ENCODE measurements at places on chromosomes 2 and 18.
A peak's percentile ranks its signal among the peaks of the same experiment; 100 is the strongest.

DNA sequence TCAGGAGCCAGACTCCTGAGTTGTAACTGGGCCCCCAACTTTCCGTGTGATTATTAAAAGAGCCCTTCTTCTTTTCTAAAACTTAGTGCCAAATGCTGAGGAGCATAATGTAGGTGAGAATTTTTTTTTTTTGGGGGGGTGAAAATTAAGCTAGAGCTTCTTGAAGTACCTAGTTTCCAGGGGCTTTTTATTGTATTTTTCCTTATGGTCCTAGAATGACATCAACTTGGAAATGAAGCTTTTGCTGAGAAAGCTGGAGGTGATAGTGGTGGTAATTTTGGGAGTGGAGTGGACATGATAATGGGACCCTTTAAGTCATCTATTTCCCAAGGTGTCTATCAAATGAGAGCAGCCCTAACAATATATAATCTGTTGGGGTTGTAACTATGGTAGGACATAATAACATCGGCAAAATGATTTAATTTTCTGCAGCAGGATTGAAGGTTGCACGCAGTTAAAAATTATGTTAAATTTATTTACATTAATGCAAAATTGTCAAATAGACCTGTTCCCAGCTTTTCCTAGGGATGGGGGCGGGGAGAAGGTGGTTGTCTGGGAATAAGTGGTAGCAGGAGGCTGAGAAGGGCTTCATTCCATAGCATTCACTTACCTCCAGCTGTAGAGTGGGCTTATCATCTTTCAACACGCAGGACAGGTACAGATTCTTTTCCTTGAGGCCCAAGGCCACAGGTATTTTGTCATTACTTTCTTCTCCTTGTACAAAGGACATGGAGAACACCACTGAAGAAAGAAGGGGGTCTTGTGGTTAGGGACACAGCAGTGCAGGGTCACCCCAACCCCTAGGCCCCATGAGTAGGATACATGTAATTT lies 5.7 kb downstream of the IL1B start:
- DNase-seq, result no peak

- DNase-seq, result no peak
These were observed 49.7 kb upstream of the AP1S3 start for GRCh38 chr2:223887127-223887526.

DNA sequence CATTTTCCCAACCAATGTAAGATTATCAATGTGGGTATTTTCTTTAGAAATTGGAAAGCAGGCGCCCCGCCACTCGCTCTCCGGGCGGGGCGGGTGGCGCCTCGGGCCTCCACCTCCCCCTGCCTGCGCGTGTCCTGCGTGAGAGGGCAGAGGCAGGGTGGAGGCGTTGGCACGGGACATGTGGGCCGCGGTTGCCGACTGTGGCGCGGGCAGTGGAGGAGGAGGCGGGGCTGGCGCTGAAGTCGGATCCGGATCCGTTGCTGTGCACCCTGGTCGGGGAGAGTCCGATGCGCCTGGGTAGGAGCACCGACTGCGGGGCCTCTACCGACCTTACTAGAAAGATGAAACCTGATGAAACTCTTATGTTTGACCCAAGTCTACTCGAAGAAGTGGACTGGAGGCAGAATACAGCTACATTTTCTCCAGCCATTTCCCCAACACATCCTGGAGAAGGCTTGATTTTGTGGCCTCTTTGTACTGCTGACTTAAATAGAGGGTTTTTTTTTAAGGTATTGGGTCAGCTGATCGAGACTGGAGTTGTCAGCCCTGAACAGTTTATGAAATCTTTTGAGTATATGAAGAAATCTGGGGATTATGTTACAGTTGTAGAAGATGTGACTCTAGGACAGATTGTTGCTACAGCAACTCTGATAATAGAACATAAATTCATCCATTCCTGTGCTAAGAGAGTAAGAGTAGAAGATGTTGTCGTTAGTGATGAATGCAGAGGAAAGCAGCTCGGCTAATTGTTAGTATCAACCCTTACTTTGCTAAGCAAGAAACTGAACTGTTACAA lies 37.9 kb downstream of the PMS1 start:
- no peak for DNase-seq

DNA sequence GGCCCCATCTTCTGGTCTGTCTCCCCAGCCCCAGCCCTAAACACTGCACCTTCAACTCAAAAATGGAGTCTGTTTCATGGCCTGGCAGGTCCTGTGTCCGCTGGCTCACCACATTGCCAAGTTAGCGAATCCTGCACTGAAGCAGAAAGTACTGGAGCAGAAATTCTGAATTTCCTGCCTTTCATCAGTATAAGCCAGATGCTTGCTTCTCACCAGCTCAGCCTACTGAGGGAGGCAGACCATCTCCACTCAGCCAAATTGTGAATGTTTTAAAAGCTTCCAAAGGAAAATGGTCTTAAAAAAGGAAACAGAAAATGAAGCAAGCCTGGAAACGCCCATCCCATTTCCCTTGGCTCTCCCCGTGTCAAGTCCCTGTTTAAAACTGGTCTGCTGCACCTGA lies 157.8 kb downstream of the C1D start:
- DNase-seq, result no peak

DNA sequence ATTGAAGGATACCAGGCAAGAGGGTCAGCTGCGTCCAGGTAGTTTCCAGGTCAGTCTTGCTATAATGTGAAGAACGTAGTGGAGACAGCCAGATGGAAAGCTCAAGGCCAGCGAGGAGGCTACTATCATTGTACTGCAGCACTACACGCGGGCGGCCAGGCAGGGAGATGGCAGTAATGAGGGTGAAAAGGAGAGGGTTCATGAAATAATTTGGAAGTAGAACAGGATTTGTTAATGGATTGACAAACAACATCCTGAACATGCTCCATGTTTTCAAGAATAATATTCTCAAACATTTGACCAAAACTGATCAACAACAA lies 17.1 kb downstream of the SPIRE1 start:
- no peak for DNase-seq

DNA sequence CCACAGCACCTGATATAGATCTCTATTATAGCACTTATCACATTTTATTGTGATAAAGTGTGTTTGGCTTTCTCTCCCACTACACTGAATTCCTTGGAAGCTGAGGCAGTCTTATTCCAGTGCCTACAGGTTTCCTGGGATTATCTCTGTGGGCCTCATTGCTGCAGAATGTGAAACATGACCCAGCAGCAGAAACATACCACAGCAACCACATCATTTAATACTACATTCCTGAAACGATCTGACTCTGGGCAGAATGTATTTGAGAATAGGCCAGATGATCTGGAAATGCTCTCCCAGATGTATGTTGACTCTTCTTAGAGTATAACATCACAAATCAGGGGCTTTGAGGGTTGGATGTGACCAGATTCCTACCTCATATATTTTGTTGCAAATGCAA lies 323.5 kb upstream of the TANK start:
- no peak for DNase-seq

- no peak for DNase-seq
These were observed 39.5 kb downstream of the CERS6 start for GRCh38 chr2:168495524-168495923.

- no peak for DNase-seq
These were observed 56.7 kb downstream of the R3HDM1 start for GRCh38 chr2:135587958-135588357.

- DNase-seq, result no peak
These were observed 10.9 kb upstream of the EIF2AK2 start for GRCh38 chr2:37167636-37168180.

- DNase-seq, result no peak
These were observed 228.0 kb downstream of the ATAD2B start for GRCh38 chr2:23698721-23699579.

DNA sequence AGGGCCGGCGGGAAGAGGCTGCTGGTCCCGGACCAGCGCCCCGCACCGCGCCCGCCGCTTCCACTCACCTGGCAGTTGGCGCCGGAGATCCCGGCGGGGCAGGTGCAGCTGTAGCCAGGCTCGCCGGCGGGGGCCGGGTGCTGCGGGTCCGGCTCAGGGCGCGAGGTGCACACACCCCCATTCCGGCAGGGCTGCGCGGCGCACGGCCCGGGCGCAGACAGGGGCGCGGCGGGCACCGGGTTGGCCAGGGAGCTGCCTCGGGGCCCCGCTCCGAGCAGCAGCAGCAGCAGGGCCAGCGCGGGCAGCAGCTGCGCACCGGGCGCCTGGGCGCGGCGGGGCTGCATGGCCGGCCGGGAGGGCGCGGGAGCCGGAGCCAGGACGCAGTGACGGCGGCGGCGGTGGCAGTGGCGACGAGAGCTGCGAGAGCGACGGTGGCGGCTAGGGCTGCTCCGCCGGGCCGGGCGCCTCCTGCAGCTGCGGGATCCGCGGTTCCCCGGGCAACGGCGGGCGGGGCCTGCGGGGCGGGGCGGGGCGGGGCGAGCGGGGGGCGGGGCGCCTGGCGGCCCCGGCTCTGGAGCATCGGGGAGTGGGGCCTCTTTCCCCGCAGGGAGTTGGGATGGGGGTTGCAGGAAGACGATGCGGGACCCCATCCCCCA lies at the start of gene DNER:
Gene DNER (minus strand): TSS at position 476 of the 656 bp plus-strand sequence. CDS start 132 bp downstream, at position 344.
- peak; percentile 52 for DNase-seq

DNA sequence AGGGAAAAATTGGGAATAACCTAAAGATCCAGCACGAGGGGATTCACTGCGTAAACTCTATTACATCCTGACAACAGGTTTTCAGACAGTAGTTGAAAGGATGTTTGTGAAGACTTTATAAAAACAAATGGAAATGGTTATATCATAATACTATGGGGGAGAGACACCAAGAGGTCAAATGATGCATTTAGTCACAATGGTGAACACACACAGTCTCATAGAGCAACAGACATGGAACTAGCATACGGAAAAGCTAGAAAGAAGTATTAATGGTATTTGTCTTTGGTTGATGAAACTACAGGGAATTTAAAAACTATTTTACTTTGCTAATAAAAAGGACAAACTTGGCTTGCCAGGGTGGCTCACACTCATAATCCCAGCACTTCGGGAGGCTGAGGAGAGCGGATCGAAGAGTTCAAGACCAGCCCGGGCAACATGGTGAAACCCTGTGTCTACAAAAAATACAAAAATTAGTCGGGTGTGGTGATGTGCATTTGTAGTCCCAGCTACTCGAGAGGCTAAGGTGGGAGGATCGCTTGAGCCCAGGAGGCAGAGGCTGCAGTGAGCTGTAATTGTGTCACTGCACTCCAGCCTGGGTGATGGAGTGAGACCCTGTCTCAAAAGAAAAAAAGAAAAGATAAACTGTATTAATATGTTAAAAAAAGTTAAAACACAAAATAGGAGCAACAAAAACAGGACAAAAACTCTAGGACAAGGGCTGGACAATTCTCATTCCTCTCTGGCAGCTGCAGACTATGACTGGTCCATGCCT lies 94.8 kb downstream of the MYCN start:
- no peak for DNase-seq

DNA sequence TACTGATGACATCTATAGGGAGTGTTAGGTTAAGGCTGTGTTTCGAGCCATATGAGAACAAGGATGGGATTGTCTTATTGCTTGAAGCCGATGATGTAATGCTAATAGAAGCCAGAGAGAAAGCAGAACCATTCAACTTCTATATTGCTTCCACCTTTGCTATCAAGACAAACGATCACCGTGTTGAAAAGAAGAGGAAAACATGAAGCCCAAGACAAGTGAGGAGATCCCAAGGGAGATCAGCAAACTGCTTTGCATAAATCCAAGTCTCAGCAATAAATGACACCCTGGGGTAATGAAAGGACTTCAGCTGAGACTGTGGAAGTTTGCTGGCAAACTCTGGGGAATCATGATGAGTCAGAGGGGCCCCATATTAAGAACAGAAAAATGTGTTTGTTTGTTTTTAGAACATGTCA lies 206.2 kb downstream of the NCKAP5 start:
- DNase-seq, result no peak

- DNase-seq, result no peak
These were observed 40.5 kb downstream of the SPHKAP start for GRCh38 chr2:228140934-228141528.

GRCh38 chr18:79794846-79795245 lies 2.9 kb upstream of the KCNG2 start:
- no peak for DNase-seq

GRCh38 chr18:25974630-25975077 lies 115.8 kb downstream of the SS18 start:
- DNase-seq, result no peak

DNA sequence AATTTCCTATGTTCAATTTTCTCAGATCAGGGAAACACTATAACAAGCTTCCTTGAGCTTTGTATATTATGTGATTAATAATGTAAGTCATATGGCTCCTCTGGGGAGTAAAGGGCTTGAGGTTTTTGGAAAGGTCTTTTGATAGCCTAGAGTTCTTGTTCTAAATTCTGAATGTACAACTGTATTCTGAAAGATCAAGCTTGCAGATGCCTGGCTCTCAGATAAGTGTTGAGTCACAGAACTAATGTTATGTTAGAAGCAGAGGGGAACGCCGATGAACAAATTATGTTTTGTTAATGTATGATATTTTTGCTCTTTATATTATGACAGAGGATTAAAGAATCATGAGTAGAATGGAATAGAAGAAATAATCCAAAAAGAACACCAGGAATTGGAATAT lies 170.1 kb downstream of the RPRM start:
- DNase-seq, result no peak

GRCh38 chr18:67590571-67591141 lies 74.1 kb upstream of the DSEL start:
- no peak for DNase-seq

DNA sequence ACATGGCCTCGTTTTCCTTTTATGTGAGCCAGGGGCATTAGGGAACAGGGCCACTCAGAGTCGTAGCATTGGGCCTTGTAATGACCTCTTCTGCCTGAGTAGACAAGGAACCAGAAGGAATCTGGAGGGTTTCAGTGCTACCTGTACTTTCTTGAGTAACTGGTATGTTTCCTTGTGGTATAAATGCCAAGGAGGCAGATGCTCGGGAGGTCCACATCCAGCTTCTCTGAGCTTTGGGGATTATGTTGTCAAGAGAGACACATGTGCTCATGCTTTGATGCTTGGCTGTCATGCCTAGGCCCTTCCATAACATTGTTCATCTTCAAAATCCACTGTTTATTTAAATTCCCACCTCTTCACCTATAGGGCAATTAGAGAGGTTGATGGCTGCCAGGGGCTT lies 26.3 kb downstream of the FOSL2 start:
- no peak for DNase-seq

Measured in endothelial cell (in vitro differentiated cells).